ENCODE measurements at places on chromosomes 2 and 18.
A peak's percentile ranks its signal among the peaks of the same experiment; 100 is the strongest.

- DNase-seq: no peak
Observed at GRCh38 chr2:42923580-42924417, 131.4 kb upstream of the HAAO start.

DNA sequence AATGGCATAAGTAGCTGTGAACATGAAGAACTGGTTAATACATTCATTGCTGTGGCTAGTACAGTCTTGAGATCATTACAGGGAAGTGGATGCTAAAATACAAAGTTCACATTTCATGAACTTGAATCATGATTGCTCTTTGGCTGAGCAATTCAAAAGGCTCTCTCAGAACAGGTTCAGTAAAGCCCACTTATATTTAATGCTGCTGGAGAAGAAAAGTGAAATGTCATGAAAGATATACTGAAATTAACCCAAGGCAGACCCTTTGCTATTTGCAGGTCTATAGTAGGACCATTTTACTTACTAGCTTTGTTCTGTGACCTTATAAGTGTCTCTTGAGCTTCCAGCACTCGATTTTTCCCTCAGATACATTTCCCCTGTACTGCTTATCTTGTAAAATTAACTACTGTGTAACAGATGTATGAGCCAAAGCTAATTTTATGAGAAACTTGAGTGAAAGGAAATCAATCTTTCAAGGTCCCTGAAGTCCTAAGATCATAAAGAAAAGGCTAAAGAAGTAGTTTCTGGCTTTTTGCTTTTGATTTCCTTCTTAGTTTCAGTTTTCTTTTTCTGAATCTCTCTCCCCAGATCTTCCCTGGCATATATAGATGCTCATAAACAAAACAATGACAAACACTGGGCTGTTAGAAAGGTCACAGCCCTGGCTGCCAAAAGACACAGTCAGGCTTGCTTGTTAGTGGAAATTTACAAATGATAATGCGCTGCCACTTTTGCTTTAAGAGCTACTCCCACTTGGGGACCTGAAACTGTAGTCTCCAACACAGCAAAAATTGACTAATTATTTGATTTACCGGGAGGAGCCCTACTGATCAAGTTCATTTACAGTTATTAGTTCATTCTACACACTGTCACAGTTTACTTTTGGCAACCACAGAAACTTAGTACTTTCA lies 132.7 kb upstream of the XPO1 start:
- no peak for DNase-seq

DNA sequence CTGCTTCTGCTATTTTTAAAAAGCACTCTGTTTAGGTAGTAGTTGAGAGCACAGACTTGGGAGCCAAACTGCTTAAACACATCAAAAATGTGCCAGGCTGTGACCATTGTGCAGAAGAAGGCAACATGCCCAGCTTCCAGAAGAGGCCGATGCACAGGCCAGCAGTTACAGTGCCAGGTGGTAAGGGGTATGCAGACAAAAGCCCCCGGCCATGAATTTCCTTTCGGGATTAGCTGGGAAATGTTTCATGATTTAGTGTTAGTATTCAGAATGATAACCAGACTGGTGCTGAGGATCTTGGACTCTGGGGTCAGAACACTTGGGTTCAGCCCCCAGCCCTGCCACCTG lies 40.0 kb upstream of the ATG16L1 start:
- no peak for DNase-seq

DNA sequence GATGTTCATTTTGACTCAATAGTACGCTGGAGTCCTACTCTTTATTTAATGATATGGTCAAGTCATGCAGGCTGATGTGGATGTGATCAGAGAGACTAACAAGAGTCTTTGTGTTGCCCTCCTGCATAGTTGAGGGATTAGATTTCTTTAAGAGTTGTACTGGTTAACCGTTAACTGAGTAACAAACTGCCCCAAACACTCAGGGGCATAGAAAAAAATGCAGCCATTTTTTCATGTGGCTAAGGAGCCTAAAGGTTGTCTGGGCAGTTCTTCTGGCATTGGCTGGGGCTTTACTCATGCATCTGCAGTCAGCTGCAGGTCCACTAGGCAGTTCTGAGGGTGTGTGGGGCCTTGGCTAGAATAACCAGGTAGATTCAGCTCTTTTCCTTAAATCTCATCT lies 32.5 kb downstream of the DOCK10 start:
- no peak for DNase-seq

DNA sequence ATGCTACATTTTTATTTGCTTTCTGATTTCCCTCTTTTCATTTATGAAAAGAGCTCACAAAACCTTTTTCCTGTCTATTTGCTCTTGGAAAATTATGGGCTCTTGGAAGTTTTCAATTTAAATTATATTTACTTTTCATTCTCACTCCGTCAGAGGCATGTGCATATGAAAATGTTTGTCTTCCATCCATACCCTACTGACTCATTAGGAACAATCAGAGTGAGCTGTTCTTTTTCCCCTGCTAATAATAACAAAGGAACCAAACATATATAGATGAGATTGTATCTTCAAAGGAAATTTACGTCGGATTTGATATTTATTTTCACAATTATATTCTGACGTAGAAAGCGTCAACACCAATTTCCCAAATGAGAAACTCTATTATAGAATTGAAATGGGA lies 1101.2 kb downstream of the TSN start:
- no peak for DNase-seq

- no peak for DNase-seq
Observed at GRCh38 chr2:125085904-125086303, 1060.8 kb downstream of the CNTNAP5 start.

GRCh38 chr18:31100436-31101182 lies 1.6 kb downstream of the DSC2 start:
- no peak for DNase-seq

- no peak for DNase-seq
Observed at GRCh38 chr18:55546851-55547704, 40.9 kb downstream of the TCF4 start.

GRCh38 chr2:109380502-109381326 lies 233.1 kb downstream of the SEPTIN10 start:
- DNase-seq: no peak

DNA sequence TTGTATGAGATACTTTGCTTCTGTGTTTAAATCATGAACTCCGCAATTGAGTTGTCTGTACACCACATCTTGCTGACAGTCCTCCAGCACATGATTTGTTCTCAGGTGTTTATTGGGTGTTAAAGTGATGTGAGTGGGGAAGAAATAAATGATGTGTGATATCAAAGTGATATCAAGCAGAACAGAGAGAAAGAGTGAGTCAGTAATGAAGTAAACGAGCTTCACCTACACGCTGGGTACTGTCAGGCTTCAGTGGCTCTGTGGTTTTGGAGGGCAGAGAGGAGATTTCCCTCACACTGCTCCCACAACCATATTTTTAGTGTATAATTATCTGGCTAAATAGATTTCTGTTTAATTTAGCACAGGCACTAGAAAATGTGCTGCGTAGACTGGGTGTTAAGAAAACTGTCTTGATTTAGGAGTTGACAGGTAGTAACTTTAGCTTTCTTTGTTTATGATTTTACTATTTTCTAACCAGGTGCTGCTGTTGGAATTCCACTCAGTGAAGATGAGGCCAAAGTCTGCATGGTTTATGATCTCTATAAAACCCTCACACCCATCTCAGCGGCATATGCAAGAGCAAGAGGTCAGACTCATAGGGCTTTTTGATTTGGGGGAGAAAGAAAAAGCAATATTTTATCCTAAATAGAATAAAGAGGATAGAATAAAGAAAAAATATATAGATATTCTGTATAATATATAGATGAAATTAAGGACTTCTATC lies 21.2 kb downstream of the ATIC start:
- DNase-seq: no peak

DNA sequence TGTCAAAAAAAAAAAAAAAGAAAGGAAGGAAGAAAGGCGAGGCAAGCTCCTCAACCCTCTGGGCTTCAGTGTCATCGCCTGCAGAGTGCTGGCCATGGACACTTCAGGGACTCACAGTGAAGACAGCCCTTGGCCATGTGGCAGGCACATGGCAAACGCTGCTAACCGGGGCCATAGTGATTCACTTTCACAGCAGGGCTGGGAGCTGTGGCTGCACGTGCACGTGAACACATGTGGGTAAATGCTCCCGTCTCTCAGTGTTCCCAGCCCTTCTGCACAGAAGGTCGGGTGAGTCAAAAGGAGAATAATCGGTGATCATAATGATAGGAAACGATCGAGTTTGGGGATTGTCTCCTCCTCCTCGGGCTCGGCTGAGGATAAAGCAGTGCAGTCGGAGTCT lies 46.1 kb upstream of the UBE2F start:
- DNase-seq: no peak

GRCh38 chr2:15142069-15142689 lies 419.0 kb downstream of the NBAS start:
- DNase-seq: peak; percentile 70

DNA sequence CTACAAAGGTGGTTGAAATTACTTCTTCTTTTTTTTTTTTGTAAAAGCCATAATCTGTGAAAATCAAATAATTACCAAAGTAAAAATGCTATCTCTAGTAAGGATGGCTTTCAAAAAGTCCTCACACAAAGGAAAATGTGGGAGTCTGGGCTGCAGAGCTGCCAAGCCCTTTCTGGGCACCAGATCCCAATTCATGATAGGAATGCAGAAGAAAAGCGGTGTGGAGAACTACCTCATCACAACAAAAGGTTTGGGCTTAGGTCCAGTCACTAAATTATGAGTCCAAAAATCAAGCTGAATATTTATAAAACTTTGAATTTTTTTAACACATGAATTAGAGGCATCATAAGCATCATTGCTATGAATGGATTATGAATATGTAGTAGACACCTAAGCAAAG lies 30.8 kb upstream of the EPHA4 start:
- DNase-seq: no peak

- DNase-seq: no peak
Observed at GRCh38 chr2:66490588-66491001, 55.7 kb downstream of the MEIS1 start.

DNA sequence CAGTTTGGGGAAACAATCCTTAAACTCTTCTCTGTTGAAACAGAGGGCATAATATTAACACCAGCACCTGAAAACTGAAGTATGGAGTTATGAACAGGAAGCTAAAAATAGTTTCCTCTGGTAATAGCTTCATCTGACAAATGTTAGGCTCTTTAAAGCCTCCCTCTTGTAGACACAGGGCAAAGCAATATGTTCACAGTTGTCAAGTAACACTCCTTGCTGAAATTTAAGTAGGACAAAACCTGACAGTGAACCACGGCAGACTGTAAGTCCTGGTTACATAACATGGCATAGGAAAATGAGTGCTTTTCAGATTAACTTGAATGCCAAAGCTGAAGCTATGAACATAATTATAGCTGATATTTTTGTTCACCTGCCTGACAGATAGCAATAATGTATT lies 172.9 kb downstream of the CMPK2 start:
- no peak for DNase-seq

- no peak for DNase-seq
Observed at GRCh38 chr2:222447131-222447530, 22.8 kb downstream of the SGPP2 start.
